ENCODE measurements at places on chromosomes 2 and 18.

- no peak for DNase-seq
Observed at GRCh38 chr2:134268265-134268664, 14.4 kb downstream of the MGAT5 start.

DNA sequence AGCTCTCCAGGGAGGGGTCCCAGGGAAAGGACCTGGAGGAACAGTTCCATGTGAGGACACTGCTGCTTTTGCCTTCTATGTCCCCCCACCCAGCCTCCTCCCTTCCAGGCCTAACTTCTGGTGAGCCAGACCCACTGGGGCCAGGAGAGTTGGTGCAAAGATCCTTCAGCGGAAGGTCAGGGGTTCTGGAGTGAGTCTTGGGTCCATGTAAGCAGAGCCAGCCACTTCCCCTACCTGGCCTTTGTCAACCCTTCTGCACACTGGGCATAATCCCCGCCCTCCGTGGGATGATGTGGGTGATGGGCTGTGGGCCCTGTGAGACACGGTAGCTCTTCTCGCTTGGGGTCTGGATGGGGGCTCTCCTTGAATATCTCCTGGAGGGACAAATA, 76.9 kb downstream of the RHOB start:
- no peak for DNase-seq

DNA sequence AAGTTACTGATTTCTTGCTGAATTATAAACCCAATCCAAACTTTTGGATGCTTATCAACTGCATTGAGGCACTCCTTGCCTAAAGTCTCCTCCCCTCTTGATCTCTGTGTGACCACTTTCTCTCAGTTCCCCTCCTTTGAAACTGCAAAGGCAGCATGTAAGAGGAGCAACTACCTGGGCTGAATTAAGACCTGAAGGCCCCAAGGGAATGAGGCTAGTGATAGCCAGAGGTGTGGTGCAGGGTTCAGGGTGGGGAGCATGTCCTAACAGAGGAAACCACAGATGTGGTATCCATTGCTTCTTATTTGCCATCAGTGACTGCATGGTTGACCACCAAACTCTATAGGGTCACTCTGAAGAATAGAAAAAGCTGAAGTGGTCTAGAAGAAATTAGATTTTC, 557.9 kb downstream of the TNS1 start:
- DNase-seq = no peak

DNA sequence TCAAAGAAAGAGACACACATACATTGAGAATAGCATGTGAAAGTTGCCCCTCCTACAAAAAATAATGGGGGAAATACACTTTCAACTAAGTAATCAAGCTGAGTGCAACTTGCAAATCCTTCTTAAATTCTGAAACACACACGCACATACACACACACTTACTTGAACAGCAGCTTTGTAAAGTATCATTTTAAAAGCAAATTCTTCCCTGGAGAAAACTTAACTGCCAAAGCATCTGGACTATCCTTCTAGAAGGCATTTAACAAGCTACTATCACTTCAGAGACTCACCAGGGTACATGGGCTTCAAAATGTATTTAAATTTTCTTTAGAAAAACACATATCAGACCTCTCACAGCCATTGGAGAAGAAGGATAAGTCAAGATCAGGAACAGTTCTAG, 15.3 kb downstream of the GAREM1 start:
- no peak for DNase-seq

GRCh38 chr2:43221763-43222474, 4.5 kb downstream of the ZFP36L2 start:
- DNase-seq = no peak

GRCh38 chr2:240203031-240203787, 62.8 kb upstream of the OTOS start:
- no peak for DNase-seq

DNA sequence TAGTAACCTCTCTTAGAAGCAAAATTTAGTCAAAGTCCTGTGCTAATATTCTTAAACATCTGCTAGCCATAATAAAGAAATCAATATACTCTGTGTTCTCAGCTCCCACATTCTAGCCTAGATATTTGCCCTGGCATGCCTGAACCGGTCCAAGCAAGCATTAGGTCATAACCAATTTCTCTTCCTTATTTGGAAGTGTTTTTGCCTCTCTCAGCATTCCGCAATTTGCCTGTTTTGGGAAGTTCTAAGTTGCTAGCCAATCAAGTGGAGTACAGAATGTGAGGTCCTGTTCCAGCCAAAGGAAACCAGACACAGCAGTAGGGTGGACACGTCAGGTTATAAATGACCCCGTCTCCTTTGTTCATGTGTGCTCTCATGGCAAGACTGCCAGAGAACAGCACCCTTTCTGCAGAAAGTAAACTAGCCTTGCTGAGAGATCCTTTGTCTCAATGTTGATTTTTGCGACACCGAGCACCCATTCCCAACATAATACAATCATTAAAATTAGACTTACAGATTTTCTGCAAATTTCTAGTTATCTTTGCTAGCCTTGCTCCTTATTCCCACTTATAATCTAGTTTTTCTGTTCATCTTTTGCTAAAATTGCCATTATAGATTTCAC, 13.0 kb upstream of the SULT1C4 start:
- DNase-seq = no peak

DNA sequence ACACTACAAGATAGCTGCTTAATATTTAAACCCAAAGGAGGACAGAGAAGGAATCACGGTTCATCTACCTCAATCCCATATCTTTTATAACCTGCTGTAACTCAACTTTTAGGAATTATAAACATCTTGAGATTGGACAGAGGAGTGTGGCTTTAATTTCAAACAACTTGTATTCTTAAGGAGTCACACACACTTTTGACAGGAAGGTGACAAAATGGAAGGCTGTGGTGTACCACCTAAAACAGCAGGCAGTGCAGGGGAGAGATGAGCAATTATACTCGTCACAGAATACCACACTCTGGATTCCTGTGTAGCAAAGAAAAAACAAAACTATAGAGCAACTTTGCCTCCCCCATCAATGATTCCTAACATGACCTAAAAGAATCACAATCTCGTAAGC, 194.8 kb downstream of the ZEB2 start:
- no peak for DNase-seq

DNA sequence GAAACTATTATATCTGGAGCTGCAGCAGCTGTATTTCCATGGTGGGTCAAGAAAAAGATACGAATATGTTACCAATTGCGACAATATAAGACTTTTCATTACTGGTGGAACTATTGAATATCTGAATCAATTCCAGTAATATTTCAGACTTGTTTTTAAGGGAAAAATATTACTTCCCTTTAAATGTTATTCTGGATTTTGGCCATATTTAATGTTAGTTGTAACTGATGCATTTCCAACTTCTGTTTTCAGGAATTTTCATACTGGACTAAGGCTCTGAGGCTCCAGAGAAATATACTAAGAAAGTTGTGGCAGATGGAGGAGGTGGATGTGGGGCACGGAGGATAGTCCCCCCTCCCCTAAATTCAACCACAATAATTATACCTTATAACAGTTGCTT, 555.2 kb upstream of the SETBP1 start:
- no peak for DNase-seq

Measured in stimulated activated CD4-positive, alpha-beta T cell treated with anti-CD3 and anti-CD28 coated beads, TNF-alpha, amount 100 ng/mL, for 1 hour (primary cell).